ENCODE measurements at places on chromosomes 5 and 9.

- no peak for DNase-seq
These were observed 17.6 kb downstream of the NDUFS6 start for GRCh38 chr5:1818784-1819183.

DNA sequence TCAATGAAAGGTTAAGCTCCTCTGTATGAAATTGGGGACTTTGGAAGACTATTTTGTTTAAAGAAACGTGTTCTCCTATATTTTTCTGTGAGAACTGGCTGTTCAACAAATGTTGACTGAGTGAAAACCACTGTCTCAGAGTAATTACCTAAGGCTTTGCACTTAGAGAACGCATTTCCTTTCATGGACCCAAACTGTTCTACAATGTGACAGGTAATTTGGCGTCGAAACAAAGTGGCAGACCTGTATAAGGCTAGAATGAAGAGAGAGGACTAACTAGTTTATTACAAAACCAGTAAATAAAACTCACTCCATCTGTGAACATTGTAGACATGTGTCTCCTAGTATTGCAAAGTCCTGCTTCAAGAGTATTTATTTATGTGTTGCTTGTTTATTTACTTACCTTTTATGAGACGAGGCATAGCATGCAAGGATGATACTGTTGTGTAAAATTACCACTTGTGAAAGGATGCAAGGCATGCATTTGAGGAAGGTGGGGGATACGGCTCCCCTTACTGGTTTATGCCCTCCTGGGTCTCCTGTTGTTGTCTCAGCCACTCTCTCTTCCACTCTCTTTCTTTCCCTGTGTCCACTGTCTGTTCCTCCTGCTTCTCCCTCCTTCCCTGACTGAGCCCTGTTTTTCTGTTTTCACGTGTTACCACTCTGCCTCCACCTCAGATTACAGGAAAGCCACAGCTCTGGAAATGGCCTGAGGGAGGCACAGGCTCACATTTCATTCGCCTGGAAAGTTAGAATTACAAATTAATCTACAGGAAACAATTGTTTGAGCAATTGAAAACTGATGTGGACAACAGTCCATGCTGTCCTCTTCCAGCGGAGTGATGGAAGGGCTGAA, 444.0 kb upstream of the ZNF608 start:
- peak; percentile 27 for DNase-seq

GRCh38 chr9:72247549-72247948, 98.3 kb downstream of the GDA start:
- DNase-seq: no peak

- DNase-seq: no peak
These were observed 579 bp downstream of the ADAMTS16 start for GRCh38 chr5:5140479-5141338.

- DNase-seq: no peak
These were observed 3.2 kb downstream of the THG1L start for GRCh38 chr5:157734436-157734835.

DNA sequence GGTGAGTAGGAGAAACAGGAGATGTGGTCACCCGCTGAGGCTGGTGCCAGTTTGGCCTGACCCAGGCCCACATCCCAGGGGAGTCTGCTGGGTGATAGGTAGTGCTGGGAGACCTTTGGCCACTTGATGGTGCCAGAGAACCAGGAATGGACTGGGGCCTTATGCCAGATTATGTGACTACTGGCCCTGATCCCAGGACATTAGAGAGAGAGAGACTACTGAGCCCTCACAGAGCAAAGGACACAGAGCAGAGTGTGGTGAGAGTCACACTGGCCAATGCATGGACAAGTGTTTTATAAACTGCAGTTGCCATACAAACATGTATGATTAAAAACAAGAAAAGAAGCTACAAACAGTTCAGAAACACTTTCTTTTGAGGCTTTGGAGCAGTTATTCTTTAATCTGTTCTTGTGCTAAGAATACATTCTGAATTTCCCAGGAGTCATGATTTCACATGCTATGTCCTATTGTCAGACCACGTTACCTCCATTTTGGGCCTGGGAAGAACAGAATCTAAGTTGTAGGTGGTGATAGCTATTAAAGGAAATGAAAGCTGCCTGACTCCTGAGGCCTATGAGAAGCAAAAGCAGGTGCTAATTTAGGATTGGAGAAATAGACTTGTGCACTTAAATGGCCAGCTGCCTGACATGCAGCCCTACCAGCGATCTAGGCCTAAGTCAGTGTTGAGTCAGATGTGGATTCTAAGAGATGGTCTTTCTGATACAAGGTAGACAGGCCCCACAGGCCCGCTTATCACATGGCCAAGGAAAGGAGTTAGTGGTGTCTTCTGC, 32.6 kb upstream of the TMOD1 start:
- peak; percentile 52 for DNase-seq

DNA sequence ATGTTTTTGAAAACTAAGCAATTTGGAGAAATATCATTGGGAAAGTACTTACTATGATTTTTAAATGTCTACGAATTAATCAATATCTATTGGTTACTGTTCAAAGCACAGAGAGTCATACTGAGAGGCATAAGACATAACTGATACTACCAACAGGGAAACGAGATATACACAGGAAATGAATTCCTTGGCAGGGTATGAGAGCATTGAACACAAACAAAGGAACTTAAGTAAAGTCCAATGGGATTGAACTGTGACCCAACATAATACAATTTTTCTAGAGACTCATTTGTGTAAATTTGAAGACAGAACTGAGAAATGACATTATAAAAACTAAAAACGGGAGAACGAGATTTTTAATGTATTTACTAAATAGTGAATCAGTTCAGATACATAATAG, 1.3 kb upstream of the ITGA1 start:
- DNase-seq: no peak

GRCh38 chr9:123753669-123754258, 176.2 kb downstream of the DENND1A start:
- DNase-seq: no peak

DNA sequence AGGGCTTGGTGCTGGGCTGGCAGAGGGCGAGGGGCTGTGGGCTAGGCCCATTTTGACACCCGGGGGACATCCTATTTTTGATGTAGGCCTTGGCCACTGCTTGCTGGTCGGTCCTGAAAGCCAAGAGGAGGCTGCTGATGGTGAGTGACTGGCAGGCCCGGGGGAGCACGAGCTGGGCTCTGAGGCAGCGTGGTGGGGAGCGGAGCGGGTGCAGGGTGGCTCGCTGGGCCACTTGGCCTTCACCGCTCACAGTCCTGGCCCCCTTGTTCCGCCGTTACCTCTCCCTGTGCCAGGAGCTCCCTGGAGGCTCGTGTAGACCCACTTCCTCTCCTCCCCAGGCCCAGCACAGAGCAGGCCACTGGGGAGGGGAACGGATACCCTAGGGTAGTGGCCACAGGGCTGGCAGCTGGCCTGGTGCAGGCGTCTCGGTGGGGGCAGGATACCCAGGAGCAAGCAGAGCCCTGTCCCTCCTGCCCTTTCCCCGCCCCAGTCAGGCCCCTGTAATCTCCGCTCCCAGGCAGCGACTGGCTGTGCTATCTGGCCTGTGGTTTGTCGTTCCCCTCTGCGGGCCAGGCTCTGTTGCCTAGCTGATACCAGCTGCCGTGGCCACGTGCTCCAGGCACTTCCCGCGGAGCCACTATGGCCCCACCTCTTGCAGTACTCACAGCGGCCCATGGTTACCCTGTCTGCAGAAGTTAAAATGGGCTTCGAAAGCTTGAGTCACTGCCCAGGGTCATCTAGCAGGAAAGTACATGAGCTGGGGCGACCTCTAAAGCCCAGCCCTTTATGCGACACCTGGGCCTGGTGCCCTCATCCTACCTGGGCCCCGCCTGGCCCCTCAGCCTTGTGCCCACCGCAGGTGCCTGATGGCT, 11.7 kb upstream of the DOLPP1 start:
- no peak for DNase-seq

DNA sequence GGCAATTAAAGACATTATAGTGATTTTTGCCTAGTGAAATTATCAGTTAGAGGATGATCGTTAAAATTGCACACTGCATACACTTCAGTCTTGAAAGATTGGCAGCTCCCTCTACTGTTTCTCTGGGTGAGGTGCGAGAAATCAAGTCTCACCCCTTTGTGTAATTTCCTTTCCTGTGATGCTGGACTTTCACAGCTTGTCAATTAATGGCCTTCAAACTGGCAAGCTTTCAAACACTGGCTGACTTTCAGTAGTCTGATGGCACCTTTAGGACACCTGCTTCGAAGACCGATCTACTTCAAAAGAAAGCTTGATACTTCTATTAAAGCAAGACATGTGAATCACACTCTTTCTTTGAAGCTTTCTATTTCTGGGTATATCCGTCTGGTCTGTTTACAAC, 706.7 kb upstream of the PTPRD start:
- DNase-seq: peak; percentile 28

GRCh38 chr9:69976152-69976551, 67.5 kb upstream of the MAMDC2 start:
- DNase-seq: peak; percentile 93

- peak; percentile 54 for DNase-seq
These were observed 18.2 kb downstream of the S100Z start for GRCh38 chr5:76867827-76868693.

DNA sequence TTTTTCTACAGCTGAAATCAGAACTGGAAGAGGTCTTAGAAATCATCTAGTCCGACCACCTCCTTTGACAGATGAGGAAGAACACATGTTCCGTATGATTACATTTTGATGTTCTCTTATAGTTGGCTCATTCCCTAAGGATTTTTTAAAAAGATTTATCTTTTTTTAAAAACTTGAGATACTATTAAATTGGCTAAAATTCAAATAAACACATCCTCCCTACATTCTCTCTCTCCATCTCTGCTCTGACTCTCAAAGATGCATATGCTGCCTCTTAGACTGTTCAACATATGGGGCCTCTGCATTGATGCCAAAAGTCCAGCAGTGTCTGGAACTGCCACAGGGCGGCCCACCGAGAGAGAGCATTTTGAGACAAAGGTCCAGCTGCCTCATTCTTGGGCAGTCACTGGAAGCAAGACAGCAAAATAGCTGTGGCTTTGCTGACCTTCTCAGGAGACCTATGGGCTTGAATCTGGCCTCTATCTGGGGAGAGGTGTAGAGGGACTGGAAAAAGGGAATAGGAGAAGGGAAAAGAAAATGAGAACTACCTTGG, 12.8 kb upstream of the TSSK1B start:
- peak; percentile 36 for DNase-seq

- DNase-seq: no peak
These were observed 5.5 kb downstream of the ARRDC1 start for GRCh38 chr9:137610944-137611343.

- DNase-seq: no peak
These were observed 231.0 kb downstream of the GLIS3 start for GRCh38 chr9:4068914-4069313.

All from fibroblast of skin of back (primary cell).